ENCODE measurements at places on chromosomes 5 and 9.

GRCh38 chr9:77731930-77732329 lies 83.8 kb upstream of the GNA14 start:
- DNase-seq = no peak

- DNase-seq = no peak
Measured at GRCh38 chr9:34384368-34385165, 7.9 kb upstream of the MYORG start.

DNA sequence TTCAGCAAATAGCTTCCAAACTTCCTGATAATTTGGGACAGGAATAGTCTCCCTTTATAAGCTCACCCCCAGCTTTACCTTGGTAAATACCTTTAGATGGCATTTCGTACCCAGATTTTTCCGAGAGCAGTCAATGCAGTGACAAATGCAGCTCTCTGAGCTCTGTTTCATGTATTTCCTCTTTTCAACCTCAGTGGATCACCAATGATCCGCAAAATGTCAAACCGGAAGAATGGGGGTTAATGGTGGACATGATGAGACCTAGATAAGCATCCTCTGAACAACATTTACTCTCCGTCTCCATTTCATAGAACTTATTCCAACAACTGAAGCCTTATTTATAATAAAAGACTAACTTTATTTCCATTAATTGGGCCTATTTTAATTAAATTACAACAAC lies 227.3 kb downstream of the MCTP1 start:
- no peak for DNase-seq

- no peak for DNase-seq
Measured at GRCh38 chr9:85156652-85157051, 487.1 kb downstream of the NTRK2 start.

DNA sequence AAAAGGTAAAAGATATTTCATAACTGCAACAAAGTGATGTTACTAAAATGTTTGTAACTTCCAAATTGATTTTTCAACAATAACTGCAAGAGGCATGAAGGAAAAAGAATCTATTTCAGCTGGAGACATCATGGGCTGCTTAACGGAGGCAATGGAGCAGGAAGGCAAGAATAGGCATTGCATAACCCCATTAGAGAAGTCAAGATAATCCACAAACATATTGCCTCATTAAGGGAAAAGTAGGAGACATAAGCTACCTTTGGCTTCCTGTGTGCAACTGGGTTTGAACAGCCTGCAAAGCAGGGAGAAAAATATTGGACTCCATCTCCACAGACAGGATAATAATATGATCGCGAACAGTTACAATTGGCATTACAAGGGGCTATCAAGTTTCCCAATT lies 46.7 kb downstream of the SLCO4C1 start:
- no peak for DNase-seq

GRCh38 chr9:14400658-14400995 lies 86.7 kb upstream of the NFIB start:
- DNase-seq = no peak

DNA sequence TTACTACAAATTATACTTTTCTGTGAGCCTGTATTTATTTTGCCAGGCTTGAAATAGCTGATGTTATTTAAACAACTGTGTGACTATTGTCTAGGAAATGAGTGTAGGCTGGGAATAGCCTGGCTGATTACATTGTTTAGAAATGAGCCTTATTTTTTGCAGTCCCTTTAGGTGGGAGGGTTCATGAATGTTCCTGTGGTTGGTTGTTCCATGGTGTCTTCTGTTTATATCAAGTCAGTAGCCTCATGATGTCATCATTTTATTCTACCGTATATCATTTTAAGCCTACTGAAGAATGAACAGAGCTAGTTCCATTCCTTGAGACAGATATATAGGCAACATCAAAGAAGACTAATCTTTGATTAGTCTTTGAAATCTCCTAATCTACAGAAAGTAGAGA lies 53.1 kb downstream of the MAP1B start:
- no peak for DNase-seq

All from activated T-helper 1 cell treated with anti-CD3 and anti-CD28 coated beads, Interleukin-2, amount 50 U/mL, for 16 hours (primary cell).